Naive thymus-derived CD4-positive, alpha-beta T cell (primary cell): ENCODE measurements at places on chromosomes 3 and 15. TPM values are rescaled to one million over a fixed set of nuclear protein-coding genes. Genes with fewer than 3 reads are reported as not detected.

- H3K4me1 ChIP-seq = no peaks in the 10 kb centered on the region
- no peak overlapping the region for H3K27ac ChIP-seq
- no peaks in the 10 kb centered on the region for H3K27me3 ChIP-seq
Observed at GRCh38 chr3:76222201-76222600, 436.9 kb upstream of the ZNF717 start.

The ADGRG7 gene
- total RNA-seq = not detected in 2 replicates

GRCh38 chr15:93523481-93523880 is 434.5 kb upstream of the RGMA start:
- H3K36me3 ChIP-seq = no peaks in the 10 kb centered on the region
- DNase-seq = no peak
- no peak overlapping the region for H3K27ac ChIP-seq
- no peak overlapping the region for H3K4me3 ChIP-seq

- no peaks in the 10 kb centered on the region for H3K4me1 ChIP-seq
- no peaks in the 10 kb centered on the region for H3K27me3 ChIP-seq
- H3K27ac ChIP-seq = no peak overlapping the region
Observed at GRCh38 chr3:120177707-120178306, 83.6 kb upstream of the GSK3B start.

- H3K4me1 ChIP-seq = peaks cover 4% of the 10 kb centered on the region
- no peak for DNase-seq
- no peaks in the 10 kb centered on the region for H3K27me3 ChIP-seq
- H3K36me3 ChIP-seq = no peaks in the 10 kb centered on the region
Observed at GRCh38 chr3:187750006-187750512, 4.8 kb upstream of the BCL6 start.

DNA sequence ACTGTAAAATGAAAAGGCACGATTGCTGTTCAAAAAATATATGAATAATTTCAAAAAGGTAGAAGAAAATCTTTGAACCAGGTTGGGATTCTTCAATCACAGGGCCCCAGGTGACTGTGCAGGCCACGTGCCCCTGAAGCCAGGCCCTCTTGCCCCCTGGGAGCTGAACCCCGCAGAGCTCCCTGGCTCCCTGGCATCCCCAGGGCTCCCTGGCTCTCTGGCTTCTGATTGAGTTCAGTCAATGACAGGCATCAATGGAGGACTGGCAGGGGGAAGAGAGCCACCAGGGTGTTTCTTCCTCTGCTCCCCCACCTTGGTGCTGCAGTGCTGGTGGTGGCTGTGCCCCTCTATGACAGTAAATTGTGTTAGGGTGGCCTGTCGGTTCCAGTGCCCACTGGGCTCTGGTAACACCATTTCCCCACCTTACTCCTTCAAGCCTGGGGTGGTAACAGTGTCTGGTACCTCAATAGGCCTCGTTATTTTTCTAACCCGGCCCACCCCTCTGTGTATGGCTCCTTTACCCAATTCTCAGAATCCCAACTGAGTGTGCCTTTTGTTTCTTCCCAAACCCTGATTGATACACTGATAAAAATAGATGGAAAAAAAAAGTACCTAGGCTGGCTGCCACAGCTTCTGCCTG is 62.6 kb downstream of the STARD5 start:
- no peak overlapping the region for H3K4me3 ChIP-seq
- H3K4me1 ChIP-seq = peaks cover 14% of the 10 kb centered on the region
- no peaks in the 10 kb centered on the region for H3K36me3 ChIP-seq
- no peak overlapping the region for H3K27ac ChIP-seq
- no peak for DNase-seq

DNA sequence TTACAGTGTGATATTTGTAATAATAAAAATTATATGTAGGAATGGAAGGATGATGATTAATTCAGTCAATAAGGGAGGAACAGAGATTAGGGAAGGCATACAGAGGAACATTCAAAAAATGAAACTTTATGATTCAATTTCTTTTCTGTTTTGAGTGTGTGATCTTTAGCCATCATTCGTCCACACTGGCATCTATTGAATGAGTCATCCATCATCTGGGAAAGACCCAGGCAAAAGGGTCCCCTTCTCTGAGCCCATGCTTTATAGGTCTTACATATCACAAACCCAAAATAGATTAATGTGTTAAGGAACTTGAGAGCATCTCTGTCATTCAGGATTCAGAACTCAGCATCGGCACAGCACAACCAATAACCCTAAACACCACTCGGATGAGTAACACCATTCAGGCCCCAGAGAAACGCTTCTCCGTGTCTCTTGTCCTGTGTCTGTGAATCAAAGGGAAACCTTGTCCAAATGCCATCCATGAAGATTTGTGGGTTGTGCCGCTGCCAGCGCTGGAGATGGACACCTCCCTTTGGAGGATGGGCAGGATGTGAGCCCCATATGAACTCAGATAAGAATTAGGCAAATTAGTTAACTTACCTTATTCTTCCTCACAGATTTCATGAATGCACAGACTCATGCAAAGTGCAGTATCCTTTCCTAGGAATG is 21.7 kb upstream of the TPM1 start:
- H3K4me3 ChIP-seq = no peak overlapping the region
- no peaks in the 10 kb centered on the region for H3K27me3 ChIP-seq
- no peak for DNase-seq
- H3K27ac ChIP-seq = no peak overlapping the region
- no peaks in the 10 kb centered on the region for H3K36me3 ChIP-seq
- no peaks in the 10 kb centered on the region for H3K4me1 ChIP-seq

- H3K4me3 ChIP-seq = no peak overlapping the region
- no peak overlapping the region for H3K27ac ChIP-seq
- no peaks in the 10 kb centered on the region for H3K36me3 ChIP-seq
- H3K27me3 ChIP-seq = no peaks in the 10 kb centered on the region
Observed at GRCh38 chr3:179000144-179000543, 71.5 kb downstream of the ZMAT3 start.

GRCh38 chr3:112643621-112644240 is 2.8 kb upstream of the CCDC80 start:
- no peak overlapping the region for H3K27ac ChIP-seq
- H3K36me3 ChIP-seq = no peaks in the 10 kb centered on the region
- no peak for DNase-seq
- no peaks in the 10 kb centered on the region for H3K27me3 ChIP-seq

DNA sequence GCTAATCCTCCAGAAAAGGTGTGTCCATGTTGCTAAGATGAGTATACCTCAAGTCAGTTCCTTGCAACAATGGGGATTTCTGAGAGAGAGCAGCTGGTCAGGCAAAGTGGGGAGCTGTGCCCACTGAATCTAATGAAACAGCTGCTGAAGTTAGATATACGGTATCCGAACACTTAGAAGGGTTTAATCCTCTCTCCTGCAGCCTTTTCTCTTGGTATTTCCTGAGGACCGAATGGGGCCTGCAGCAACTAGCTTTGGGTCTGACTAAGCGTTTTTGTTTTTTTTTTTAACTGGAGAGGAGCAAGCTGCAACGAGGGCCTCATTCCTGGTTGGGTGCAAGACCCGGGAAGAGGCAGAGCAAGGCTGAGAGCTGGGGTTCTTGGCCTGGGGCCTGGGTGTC is 37.6 kb upstream of the BNC1 start:
- no peaks in the 10 kb centered on the region for H3K36me3 ChIP-seq
- no peak overlapping the region for H3K27ac ChIP-seq
- no peak for DNase-seq
- no peak overlapping the region for H3K4me3 ChIP-seq
- H3K27me3 ChIP-seq = no peaks in the 10 kb centered on the region

DNA sequence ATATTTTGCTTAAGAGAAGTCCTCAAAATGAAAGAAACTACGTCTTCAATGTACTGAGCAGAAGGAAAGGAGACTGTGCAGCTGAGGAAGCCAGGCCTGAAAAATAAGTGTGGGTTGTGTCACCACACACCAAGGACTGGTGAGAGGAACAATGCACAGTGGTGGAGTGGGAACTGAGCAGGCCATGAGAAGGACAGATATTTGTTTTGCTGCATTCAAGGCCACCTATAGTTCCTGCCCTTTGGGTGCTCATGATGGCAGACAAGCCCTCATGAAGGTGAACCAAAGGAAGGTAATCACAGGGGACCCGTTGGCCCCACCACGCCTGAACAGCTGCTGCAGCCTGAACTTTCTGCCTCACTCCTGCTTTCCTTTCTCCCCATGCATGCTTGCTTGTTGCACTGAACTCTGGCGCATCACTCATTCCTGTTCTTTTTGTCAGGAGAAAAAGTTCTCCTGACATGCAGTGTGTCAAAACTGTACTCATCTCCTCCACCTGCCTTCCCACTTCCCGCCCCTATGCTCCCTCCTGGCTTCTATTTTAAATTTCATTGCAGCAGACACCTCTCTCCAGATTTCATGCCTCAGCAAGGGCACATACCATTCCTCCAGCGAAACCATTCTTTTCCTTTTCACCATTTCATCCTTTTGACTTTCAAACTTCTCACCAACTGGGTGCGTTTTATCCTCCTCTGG is 2.2 kb upstream of the RNF7 start:
- H3K4me3 ChIP-seq = no peak overlapping the region
- H3K4me1 ChIP-seq = peaks cover 18% of the 10 kb centered on the region
- no peaks in the 10 kb centered on the region for H3K27me3 ChIP-seq

DNA sequence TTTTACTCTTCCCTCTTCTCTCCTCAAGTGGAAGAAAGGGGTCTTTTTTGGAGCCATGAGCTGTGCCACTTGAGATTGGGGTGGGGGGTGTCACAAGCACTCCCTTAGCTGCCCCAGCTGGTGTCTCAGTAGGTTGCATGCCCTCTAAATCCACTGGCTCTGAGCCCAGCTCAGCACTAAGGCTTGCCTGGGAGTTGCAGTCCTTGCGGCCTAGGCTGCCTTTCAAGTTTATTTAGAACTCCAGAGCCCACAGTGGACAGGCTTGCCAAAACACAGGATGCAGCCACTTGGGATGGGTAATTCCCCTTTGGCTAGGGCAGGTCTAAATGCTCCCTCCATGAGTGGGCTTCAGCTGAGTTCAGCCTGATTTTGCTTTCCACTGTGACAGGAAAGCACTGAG is 24.7 kb downstream of the C3orf20 start:
- H3K36me3 ChIP-seq = no peaks in the 10 kb centered on the region
- no peaks in the 10 kb centered on the region for H3K27me3 ChIP-seq
- H3K4me1 ChIP-seq = no peaks in the 10 kb centered on the region
- no peak overlapping the region for H3K4me3 ChIP-seq
- H3K27ac ChIP-seq = no peak overlapping the region
- no peak for DNase-seq

GRCh38 chr3:128548021-128548420 is 55.0 kb upstream of the GATA2 start:
- DNase-seq = no peak
- H3K4me1 ChIP-seq = no peaks in the 10 kb centered on the region
- H3K36me3 ChIP-seq = no peaks in the 10 kb centered on the region
- H3K4me3 ChIP-seq = no peak overlapping the region
- no peaks in the 10 kb centered on the region for H3K27me3 ChIP-seq
- no peak overlapping the region for H3K27ac ChIP-seq

- no peaks in the 10 kb centered on the region for H3K36me3 ChIP-seq
- H3K27ac ChIP-seq = no peak overlapping the region
- no peaks in the 10 kb centered on the region for H3K27me3 ChIP-seq
Observed at GRCh38 chr3:72035606-72036005, 250.7 kb upstream of the PROK2 start.

GRCh38 chr15:60973637-60974415 is 255.3 kb downstream of the RORA start:
- no peak for DNase-seq
- no peaks in the 10 kb centered on the region for H3K36me3 ChIP-seq
- no peak overlapping the region for H3K27ac ChIP-seq
- H3K27me3 ChIP-seq = no peaks in the 10 kb centered on the region

The SEMA5B gene
- 0.19 TPM for total RNA-seq

DNA sequence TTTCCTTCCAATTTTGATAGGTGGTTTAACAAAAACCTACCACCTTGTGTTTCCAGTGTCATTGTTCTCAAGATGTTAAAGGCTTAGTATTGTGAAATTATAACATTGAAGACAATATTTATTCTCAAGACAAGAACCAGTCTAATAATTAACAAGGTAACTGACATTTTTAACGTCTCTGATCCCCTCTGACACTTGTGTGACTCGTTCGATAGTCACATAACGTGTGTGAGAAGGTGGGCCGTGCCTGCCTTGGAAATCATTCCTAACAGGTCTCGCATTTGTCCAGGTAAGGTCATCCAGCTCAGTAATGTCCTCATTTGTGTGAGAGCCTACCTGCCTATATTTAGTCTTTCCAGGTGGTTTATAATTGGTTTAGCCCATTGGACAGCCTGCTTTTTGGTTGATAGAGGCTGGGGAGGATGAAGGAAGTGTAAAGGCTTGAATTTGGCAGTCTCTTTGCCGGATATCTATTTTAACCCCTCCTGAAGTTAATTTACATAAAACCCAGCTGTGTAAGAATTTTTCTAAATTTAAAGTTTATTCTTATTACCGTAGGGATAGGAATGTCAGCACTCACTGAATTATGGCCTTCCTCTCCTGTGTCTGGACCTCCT is 94.4 kb downstream of the AKAP13 start:
- H3K4me3 ChIP-seq = no peak overlapping the region
- H3K36me3 ChIP-seq = no peaks in the 10 kb centered on the region
- no peak for DNase-seq

- DNase-seq = no peak
- no peak overlapping the region for H3K27ac ChIP-seq
- H3K4me1 ChIP-seq = peaks cover 11% of the 10 kb centered on the region
- no peak overlapping the region for H3K4me3 ChIP-seq
- no peaks in the 10 kb centered on the region for H3K27me3 ChIP-seq
Observed at GRCh38 chr3:186996356-186996755, 66.0 kb downstream of the ST6GAL1 start.

DNA sequence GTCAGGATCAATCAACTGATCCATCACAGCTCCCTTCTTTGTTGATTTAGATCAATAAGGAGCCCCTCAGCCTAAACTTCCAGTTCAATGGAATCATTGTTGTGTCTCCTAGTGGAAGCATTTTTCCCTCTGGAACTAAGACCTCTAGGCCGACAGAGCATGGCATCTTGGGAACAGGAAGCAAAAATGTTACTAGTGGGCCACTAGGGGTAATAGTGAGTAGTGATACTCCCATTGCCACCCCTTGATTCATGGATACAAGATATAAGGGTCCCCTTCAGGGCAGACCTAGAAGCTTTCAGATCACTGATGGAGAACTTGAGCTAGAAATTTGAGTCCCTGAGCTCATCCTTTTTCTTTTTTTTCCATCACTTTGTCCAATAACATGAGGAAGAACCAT is 40.4 kb upstream of the AZI2 start:
- H3K4me1 ChIP-seq = no peaks in the 10 kb centered on the region
- no peaks in the 10 kb centered on the region for H3K27me3 ChIP-seq
- H3K36me3 ChIP-seq = no peaks in the 10 kb centered on the region
- no peak for DNase-seq

DNA sequence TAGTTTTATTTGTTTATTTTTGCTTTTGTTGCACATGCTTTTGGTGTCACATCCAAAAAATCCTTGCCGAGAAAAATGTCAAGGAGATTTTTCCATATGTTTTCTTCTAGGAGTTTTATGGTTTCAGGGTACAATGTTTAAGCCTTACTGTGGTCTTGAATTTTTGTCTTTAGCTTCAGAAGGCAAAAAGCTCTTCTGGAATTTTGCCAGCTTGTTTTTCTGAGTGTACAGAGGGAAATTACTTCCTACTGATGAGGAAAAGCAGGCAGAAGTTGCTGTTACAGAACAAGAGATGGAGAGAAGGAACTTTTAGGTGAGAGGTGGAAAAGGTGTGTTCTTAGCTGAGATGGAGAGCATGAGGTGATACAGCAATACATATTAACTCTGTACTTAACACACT is 59.6 kb downstream of the UBE2E2 start:
- H3K27ac ChIP-seq = no peak overlapping the region
- no peak overlapping the region for H3K4me3 ChIP-seq
- H3K4me1 ChIP-seq = no peaks in the 10 kb centered on the region
- no peaks in the 10 kb centered on the region for H3K36me3 ChIP-seq
